NCI-H1417 treated with DMSO at 0.1 percent for 48 hours (cell line): ENCODE measurements at places on chromosomes 11 and 22.

GRCh38 chr11:113473983-113474361 is 1.2 kb downstream of the DRD2 start:
- no peak for DNase-seq

DNA sequence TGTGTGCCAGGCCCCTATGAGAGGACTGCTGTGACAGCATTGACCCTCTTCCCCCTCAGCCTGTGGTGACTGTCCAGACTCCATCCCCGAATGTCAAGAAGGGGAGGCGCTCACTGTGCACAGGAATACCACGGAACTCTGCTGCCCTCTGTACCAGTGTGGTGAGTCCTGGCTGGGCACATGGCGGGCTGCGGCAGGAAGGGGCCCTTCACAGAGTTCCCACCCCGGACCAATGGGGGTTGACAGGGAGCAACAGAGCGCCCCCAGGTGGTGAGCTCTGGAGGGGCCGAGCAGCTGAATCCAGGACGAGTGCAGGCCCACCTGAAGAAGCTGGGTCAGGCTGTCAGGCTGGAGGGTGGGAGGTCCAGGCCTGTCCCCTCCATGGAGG is 83.8 kb upstream of the MYOD1 start:
- DNase-seq: no peak

- no peak for DNase-seq
These were observed 390.0 kb downstream of the NTM start for GRCh38 chr11:131760091-131761061.

DNA sequence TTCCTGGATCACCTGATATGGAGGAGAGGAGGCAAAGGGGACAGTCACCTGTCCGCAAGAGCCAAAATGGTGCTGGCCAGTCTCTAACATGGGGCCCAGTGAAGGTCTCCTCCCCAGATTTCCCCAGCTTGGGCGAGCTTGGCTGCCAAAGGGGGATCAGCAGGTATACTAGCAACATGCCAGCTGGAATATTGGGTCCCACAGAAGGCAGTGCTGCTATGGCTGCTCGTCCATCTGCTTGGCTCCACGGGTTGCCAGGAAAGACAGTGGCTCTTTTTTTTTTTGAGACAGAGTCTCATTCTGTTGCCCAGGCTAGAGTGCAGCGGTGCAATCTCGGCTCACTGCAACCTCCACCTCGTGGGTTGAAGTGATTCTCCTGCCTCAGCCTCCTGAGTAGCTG is 12.7 kb upstream of the KAT5 start:
- no peak for DNase-seq

GRCh38 chr11:124481365-124482323 is 36.1 kb upstream of the OR8B8 start:
- DNase-seq: no peak

DNA sequence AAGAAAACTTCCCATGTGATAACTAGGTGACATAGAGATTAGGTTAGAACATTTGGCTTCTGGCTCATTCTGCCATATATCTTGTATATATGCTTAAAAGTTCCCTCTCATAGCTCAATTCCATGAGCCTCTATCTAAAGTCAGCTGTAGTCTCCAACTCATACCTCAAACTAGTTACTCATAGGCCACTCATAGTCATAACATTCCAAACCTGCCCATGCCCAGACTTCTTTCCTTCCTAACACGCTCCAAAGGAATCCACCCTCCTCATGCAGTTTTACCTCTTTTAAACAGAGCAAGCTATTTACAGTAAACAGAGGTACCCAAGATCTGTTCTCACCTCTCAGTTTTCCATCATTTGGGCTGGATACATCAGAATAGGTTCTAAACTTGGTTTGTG is 39.4 kb downstream of the GLYATL2 start:
- no peak for DNase-seq

DNA sequence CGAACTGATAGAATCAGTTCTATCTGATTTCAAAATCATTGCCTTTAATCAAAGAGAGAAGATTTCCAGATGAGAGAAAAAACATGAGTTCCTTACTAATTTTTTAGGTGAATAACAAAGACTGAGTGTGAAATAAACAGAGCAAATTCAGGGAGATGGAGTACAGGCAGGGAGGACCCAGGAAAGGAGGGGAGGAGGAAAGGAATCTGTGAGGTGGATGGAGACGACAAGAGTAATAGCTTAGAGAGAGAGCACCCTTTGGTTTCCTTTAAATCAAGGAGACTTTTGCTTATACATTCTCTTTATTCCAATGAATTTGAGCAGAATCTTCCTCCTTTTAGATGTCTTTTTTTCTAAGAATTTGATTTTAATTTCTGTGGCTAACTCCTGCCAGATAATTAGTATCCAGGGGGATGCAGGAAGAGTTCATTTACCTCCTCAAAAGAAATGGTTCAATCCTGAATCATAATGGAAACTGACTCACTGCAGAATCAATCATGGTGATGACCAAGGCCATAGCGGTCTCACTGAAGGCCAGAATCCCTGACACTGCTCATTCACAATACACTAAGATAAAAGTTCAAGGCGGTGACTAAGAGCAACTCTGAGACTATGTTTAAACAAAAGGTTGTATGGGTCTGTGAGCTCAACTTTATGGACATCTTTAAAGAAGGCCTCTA is 234.0 kb upstream of the ZC3H12C start:
- no peak for DNase-seq
